ENCODE measurements at places on chromosomes 7 and 10.

GRCh38 chr7:148537435-148537834 is 53.1 kb upstream of the C7orf33 start:
- DNase-seq = no peak

DNA sequence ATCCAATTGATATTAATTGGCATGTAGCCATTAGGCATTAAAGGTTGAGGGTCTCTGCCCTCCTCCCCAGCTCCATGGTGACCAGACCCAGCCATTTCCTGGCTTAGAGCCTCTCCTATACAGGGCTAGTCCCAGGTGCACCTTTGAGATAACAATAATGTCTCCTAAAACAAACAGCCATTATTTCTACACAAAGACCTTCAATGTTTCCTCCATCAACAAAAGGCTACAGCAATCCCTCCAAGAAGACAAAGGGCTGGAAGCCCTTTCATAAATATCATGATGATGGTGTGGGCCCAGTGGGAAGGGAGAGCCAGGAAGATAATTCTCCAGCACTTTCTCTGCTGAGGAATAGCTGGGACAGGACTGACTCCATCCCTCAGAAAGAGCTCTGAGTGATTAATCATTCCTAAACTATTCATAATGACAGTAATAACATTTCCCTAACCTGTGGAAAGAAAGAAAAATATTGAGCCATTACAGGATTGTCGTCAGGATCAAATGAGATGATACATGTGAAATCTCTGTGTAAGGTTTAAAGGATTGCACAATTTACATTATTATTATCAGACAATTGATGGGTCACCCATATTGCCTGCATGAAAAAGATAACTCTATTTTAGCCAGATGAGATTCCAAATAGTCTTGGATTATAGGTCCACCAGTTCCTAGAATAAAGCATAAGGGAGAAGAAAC is 10.2 kb downstream of the PKD2L1 start:
- DNase-seq = no peak

DNA sequence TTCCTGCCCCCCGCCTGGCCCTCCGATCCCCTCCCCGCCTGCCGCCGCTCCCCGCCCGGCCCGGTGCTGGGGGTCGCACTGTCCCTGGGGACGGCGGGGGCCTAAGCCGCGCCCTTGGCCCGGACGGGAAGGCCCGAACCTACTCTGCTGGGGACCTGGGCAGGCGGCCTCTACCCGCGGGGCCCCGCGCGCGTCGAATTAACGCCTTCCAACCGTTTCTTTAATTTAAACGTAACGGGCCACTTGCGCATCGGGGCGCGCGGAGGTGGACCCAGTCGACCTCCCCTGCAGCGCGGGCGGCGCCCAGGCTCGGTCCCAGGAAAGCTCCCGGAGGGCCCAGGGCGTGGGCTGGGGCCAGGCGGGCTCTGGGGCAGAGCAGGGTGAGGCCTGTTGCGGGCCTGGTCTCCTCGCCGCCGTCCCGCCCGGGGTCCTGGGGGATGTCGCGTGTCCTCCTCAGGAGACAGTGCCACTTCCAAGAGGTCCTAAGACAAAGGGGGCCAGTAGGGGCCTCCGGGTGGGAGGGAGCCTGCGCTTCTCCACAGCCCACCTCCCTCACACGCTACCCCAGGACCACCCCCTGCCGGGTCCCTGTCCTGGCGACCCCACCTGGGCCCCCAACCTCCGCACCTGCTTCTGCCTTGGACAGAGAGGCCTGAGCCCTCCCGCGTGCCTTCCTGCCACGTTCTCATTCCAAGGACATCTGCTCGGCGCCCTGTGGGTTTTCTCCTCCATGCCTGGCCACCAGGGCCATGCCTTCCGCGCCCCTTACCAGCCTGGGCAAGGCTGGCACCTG is 658 bp upstream of the PTPRN2 start:
- no peak for DNase-seq

- DNase-seq = no peak
Observed at GRCh38 chr7:47150497-47151260, 431.2 kb downstream of the TNS3 start.

DNA sequence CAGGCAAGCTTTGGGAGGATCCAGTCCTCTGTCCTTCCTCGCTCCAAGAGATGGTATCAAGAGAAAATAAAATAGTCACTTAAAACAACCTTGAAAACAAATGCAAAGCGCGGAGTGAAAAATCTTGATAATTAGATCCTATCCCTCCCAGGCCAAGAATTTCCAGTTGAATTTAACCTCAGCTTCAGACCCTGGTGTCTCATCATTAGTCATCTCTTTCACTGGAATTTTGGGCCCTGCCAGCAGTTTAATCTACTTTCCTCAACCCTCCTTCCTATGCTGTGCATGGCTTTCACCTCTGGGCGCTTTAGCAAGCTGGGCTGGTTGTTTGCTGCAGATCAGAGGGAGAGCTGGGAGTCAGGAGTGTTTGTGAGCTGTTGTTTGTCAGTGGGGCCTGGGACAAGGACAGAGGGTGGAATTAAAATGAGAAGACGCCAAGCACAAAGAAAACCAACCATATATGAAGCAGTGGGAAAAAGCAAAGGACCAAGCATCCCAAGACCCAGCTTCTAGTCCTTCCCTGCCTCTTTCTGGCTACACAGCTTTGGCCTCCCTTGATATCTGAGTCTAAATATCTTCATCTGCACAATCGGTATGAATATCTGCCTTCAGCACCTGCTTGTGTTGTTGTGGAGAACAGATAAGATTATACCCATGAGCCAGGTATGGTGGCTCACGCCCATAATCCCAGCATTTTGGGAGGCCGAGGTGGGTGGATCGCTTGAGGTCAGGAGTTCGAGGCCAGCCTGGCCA is 13.5 kb downstream of the MYOF start:
- no peak for DNase-seq

- DNase-seq = no peak
Observed at GRCh38 chr10:53063805-53064204, 291.2 kb upstream of the MBL2 start.

DNA sequence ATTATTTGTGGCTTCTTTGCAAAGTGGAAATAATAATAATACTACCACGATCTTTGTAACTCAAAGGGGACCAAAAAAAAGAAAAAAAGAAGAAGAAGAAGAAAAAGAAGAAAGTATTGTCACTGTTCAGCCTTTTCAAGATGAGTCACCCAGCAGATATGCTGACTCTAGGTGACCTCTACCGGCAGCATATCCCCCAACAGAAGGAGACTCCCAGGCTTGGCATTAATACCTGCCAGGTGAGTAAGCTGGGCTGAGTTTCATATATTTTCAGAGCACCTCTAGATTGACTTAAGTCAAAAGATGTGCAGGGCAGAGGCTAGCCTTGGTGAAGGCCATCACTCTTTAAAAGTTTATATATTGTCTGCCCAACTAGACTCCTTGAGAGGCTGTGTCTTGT is 30.4 kb upstream of the GPR26 start:
- no peak for DNase-seq

- DNase-seq = no peak
Observed at GRCh38 chr10:107492389-107492788, 327.9 kb upstream of the SORCS1 start.

DNA sequence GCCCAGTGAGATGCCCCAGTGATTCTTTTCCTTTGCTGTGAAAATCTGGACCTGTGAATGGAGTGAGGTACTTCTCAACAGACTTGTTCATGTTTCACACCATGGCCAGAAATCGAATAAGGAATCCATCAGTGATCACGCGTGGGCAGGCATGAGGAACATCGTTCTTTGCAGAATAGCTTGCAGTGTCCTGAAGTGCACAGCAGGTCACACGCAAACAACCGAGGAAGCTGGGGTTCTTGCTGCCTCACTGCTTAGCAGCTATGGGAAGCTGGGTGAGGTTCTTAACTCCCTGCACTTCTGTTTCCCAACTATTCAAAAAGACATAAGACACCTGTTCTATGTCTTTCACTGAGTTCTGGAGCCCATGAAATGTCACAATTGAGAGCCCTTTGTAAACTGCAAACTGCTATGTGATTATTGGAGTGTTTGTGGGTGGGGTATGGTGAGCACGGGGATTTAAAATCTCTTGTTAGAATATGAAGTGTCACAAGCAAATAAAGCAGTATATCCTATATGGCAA is 253.4 kb downstream of the KIAA1217 start:
- no peak for DNase-seq

DNA sequence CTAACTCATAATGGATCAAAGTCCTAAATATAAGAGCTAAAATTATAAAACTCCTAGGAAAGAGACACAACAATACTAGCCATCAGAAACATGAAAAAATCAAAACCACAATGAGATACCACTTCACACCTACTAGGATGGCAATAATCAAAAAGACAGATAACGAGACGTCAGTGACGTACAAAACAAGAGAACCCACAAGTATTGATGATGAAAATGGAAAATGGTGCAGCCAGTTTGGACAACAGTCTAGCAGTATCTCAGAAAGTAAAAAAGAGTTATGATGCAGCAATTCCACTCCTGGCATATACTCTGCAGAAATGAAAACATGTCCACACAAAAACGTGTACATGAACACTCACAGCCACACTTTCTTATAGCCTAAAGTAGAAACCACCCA is 173.5 kb downstream of the SRPK2 start:
- DNase-seq = no peak

- no peak for DNase-seq
Observed at GRCh38 chr7:144670218-144670617, 165.6 kb downstream of the TPK1 start.

DNA sequence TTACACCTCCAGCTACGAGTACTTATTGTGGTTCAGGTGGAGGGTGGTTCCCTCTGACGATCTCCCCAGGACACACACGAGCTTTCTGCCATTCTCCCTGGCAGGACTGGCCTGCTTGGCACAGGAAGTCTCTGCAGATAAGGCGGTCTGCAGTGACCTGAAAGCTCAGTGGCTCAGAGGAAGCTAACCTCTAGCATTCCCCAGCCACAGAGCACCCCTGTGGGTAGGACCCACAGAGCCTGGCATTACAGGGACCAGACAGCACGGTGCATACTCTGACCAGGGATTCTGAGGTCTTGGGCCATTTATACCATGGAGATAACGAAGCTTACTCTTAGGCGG is 1.9 kb upstream of the GPR146 start:
- DNase-seq = no peak

DNA sequence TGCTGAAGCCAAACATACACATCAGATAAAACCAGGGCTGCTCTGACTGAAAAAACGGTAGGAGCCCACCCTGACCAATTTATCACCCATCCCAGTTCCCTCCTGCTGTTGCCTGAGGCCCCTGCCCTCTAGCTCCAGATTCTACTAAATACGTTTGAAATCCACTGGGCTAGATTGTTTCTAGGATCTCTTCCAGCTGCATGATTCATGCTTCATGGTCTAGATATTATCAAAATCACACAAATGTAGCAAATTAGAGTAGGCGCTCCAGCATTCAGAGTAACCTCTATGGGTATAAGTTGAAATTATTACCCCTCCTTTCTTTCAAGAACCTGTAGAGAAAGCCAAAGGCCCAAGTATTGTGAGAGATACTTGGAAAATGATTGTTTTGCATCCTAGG is 151.2 kb upstream of the FAM13C start:
- DNase-seq = no peak

- no peak for DNase-seq
Observed at GRCh38 chr10:34758447-34758996, 56.6 kb downstream of the PARD3 start.

DNA sequence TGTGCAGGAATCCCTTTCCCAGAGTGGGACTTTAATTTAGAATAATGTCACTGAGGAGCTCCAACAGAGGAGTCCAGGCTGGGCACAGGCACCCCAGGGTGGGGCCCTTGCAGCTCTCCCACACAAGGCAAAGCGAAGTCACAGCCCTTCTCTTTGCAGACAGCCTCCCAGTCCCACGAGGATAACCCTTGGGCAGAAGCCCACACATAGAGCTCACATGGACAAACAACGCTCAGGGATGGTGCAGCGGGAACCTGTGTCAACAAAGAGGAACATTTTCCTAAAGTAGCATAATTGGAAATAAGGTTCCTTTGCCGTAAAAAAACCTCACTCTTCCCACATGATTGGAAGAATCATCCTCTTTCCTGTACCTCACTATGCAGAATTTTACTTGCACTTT is 29.3 kb upstream of the GGCT start:
- no peak for DNase-seq

- no peak for DNase-seq
Observed at GRCh38 chr7:106119719-106120118, 7.6 kb upstream of the SYPL1 start.

DNA sequence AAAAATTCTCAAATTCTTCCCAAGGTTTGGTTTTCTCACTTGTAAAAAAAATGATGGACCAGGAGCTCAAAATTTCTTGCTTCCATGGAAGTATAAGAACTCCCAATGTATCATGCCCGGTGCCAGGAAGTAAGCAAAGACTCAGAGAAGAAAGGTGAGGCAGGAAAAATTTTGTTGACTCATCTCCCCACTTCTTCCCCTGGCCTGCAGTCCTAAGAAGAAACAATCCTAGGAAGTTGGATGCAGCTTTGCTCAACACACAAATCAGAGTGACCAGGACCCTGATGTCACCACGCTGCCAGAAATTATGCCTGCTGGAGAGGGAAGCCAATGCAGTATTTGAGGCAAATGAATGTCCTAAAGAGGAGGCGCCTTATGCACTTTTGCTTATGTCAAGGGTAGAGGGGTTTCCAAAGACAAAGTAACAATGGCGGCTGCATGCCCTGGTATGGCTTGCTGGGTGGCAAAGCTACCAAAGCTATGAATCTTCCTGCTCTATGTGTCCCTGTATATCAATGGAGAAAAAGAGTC is 163.6 kb downstream of the NEURL1 start:
- no peak for DNase-seq

DNA sequence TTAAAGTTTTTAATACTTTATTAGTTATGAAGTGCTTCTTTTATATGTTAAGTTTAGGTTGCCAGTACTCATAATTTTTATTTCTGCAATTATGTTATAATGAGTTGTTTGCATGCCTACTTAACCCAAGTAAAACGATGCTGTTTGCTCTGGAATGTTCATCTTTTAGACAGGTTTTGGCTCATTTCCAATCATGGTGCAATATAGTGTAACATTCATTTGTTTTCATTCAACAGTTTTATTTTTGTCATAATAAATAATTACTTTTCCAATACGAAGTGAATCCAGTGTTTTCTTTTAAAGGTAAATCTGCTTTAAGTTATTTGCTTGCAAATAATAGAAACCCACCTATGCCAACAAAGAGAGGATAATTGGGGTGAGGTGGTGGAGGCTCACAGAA is 22.1 kb downstream of the ARL5B start:
- DNase-seq = no peak

DNA sequence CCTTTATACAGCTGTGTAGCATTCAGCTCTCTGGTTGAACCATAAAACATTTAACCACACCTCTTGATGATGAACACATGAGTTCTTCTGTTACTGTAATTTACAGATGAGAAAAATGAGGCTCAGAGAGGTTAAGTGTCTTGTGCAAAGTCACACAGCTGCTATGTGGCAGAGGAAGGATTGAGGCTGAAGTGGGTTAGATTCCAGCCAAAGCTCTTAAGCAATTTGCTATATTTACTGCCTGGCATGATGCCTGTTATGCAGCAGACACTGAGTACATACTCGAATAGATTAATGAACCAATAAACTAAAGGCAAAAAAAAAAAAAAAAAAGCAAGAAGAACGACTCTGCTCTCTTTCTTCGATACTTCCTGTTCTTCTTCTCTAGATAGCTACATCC is 35.7 kb downstream of the GFRA1 start:
- no peak for DNase-seq

Measured in stimulated activated CD8-positive, alpha-beta memory T cell treated with anti-CD3 and anti-CD28 coated beads, Interleukin-4, amount 100 ng/mL, for 1 hour (primary cell).